ENCODE measurements at places on chromosomes 13 and 19. TPM values are rescaled to one million over a fixed set of nuclear protein-coding genes. Genes with fewer than 3 reads are reported as not detected.

The CYP4F11 gene
- not detected for total RNA-seq

The HSD17B14 gene
- total RNA-seq = 6.8 TPM

The CD320 gene
- 23.2 TPM for total RNA-seq

The TRPM4 gene
- total RNA-seq = 16.5 TPM

The ZNF708 gene
- total RNA-seq = 3.8 TPM

The EFNA2 gene
- total RNA-seq = not detected

The SLC1A6 gene
- total RNA-seq = not detected

The GAS6 gene
- 125 TPM for total RNA-seq

The SIGLEC5 gene
- total RNA-seq = not detected

The BBC3 gene
- total RNA-seq = 16.5 TPM

The CLC gene
- total RNA-seq = not detected

The RSPH6A gene
- total RNA-seq = 0.09 TPM

The S1PR5 gene
- total RNA-seq = 0.74 TPM

The SLC8A2 gene
- total RNA-seq = 0.18 TPM

The MBD3L4 gene
- not detected for total RNA-seq

The ZNF90 gene
- 0.57 TPM for total RNA-seq

The TYK2 gene
- total RNA-seq = 63.2 TPM

The ZNF555 gene
- total RNA-seq = 4.3 TPM

The CD79A gene
- not detected for total RNA-seq

The CAPN12 gene
- not detected for total RNA-seq

The LRFN3 gene
- 2.4 TPM for total RNA-seq

The APOC4 gene
- total RNA-seq = not detected

The KCNN4 gene
- 0.28 TPM for total RNA-seq

The TMIGD2 gene
- total RNA-seq = not detected

The ZNF563 gene
- 5.2 TPM for total RNA-seq

The PEG3 gene
- total RNA-seq = 0.85 TPM

The USE1 gene
- total RNA-seq = 23.8 TPM

The PRRG2 gene
- total RNA-seq = 0.83 TPM

The UBXN6 gene
- total RNA-seq = 132 TPM

The C19orf18 gene
- 0.14 TPM for total RNA-seq

The IGFL1 gene
- total RNA-seq = not detected

The C13orf42 gene
- not detected for total RNA-seq

The ZNF665 gene
- 5.7 TPM for total RNA-seq

The MYO1F gene
- total RNA-seq = 0.37 TPM

The PRR19 gene
- 0.14 TPM for total RNA-seq

The EBPL gene
- total RNA-seq = 85.2 TPM

The ADPRHL1 gene
- total RNA-seq = 1.6 TPM

The CGB2 gene
- total RNA-seq = not detected

The IL17D gene
- 1.3 TPM for total RNA-seq

The ERICH6B gene
- not detected for total RNA-seq

The LGI4 gene
- total RNA-seq = 0.28 TPM

The PGLYRP2 gene
- not detected for total RNA-seq

The KIR3DL2 gene
- not detected for total RNA-seq

The BCL3 gene
- total RNA-seq = 6.3 TPM

The CYP2A6 gene
- not detected for total RNA-seq

The CD33 gene
- not detected for total RNA-seq

The SERTM1 gene
- total RNA-seq = not detected

The FUT1 gene
- 0.28 TPM for total RNA-seq

The TJP3 gene
- total RNA-seq = not detected

The RCBTB1 gene
- total RNA-seq = 19.9 TPM
